T-helper 22 cell (primary cell): ENCODE measurements at places on chromosomes 6 and 20.

DNA sequence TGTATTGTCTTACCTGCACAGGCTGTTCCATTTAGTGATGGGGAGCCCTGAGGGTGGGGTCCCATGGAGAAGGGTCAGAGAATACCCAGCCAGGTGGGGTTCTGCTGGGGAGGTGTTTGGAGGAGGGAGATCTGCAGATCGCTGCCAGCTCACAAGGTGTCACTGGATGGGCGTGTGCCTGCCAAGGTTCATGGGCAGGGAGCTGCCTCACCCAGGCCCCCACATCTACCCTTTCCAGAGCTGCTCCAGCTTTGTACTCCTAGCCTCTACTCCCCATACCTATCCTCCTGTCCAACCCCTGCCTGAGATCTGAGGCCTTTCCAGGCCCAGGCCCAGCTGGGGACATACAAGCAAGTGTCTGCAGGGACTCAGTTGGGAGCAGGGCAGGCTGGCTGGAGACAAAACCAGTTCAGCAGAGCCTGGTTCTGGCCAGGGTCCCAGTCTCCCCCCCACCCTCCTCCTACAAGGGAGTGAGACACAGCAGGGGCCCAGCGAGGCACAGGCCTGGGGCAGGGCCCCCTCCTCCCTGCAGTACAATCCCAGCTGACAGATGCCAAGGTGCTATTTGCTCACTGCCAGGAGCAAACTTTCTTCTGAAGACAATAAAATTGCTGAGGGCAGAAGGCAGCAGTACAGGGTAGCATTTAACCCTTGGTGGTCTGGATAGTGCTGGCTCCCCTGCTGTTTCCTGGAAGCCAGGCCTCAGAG lies 19.7 kb downstream of the SPDEF start:
- DNase-seq = no peak

GRCh38 chr6:149373511-149373910 lies 26.6 kb upstream of the SUMO4 start:
- DNase-seq = no peak

DNA sequence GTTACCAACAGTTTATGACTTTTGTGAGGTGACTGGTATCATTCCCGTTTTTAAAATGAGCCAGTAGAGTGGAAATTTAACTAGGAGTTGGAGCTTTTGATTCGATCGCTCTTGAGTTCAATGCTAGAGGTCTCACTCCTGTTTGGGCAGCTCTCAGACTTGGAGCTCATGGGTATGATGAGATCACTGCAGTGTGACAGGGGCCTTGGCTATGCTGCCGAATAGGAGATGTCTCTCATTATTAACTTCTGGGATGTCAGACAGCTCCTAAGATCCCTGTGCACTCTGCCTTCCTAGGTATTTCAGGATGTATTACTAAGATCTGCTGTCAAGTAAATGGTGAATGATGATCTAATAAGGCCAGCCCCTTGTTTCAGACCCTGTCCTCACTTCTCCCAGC lies 20.4 kb downstream of the AKAP12 start:
- DNase-seq = no peak

GRCh38 chr6:13573669-13574110 lies 711 bp upstream of the SIRT5 start:
- DNase-seq = no peak

- no peak for DNase-seq
These were observed 360.6 kb upstream of the RUNX2 start for GRCh38 chr6:44967481-44967880.

GRCh38 chr20:46302106-46302505 lies 6.2 kb downstream of the CDH22 start:
- no peak for DNase-seq

DNA sequence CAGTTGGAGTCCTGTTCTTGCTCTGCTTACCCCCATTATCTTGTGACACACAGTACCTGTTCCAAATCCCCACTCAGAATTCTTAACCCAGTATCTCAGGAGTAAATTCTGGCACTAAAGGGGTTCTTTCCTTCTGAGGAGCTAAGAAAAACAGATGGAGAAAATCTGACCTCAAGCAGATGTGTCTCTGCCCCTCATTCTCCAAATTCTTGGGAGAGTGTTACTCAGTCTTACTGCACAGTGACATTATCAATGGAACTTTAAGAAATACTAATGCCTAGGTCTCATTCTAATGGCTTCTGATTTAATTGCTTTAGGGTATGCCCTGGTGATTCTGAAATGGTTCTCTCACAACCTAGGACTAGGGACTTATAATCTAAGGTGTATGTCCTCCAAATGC lies 40.6 kb upstream of the PTPRK start:
- DNase-seq = no peak

- no peak for DNase-seq
These were observed 57.9 kb upstream of the EMILIN3 start for GRCh38 chr20:41424546-41424945.

- DNase-seq = no peak
These were observed 80.3 kb downstream of the UNC5CL start for GRCh38 chr6:40958738-40959137.

GRCh38 chr6:161163466-161164181 lies 110.2 kb downstream of the AGPAT4 start:
- DNase-seq = no peak

GRCh38 chr20:18164356-18164755 lies 26.7 kb downstream of the KAT14 start:
- DNase-seq = no peak

GRCh38 chr20:56653211-56653610 lies 24.1 kb downstream of the TFAP2C start:
- no peak for DNase-seq

GRCh38 chr20:59350330-59351156 lies 50.1 kb downstream of the EDN3 start:
- DNase-seq = no peak

GRCh38 chr6:109318328-109318876 lies 63.9 kb downstream of the CD164 start:
- DNase-seq = no peak

GRCh38 chr6:43267619-43268354 lies 24.5 kb downstream of the TTBK1 start:
- DNase-seq = no peak

- no peak for DNase-seq
These were observed 49.2 kb downstream of the MYH7B start for GRCh38 chr20:35004749-35005462.

DNA sequence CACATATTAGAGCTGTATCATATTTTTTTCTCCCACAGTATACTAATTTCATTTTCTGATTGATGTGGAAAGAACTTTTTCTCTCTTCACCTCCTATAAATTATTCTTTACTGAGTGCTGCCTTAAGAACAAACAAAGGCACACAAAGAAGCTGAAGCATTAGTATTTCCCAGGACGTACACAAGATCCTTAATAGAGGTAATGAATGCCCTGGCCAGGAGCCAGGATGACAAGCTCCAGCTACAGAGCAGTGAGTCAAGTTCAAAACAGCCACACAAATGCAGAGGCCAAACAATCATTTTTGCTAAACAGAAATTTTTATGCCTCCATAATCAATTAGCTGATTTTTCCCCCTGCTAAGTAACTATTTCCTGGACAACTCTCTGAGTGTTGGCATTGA lies 639.6 kb downstream of the EPHA7 start:
- DNase-seq = no peak

GRCh38 chr6:127587875-127588274 lies 10.9 kb downstream of the C6orf58 start:
- DNase-seq = no peak

DNA sequence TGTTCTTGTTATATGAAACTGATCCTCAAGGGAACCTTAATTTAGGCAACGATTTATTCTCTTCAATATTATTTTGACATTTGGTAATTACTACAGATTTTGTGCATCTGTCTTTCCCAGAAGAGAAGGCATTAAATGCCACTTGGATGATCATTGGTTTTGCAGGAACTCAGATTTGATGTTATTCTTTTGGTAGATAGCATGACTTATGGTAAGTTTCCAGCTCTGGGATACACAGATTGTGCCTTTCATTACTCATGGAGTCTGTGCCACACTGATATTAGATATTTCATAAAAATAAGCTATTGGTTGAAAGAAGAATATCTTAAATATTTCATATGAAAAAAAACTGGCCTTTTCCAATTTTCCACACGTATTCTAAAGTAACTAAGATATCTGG lies 120.1 kb downstream of the AIG1 start:
- DNase-seq = no peak

DNA sequence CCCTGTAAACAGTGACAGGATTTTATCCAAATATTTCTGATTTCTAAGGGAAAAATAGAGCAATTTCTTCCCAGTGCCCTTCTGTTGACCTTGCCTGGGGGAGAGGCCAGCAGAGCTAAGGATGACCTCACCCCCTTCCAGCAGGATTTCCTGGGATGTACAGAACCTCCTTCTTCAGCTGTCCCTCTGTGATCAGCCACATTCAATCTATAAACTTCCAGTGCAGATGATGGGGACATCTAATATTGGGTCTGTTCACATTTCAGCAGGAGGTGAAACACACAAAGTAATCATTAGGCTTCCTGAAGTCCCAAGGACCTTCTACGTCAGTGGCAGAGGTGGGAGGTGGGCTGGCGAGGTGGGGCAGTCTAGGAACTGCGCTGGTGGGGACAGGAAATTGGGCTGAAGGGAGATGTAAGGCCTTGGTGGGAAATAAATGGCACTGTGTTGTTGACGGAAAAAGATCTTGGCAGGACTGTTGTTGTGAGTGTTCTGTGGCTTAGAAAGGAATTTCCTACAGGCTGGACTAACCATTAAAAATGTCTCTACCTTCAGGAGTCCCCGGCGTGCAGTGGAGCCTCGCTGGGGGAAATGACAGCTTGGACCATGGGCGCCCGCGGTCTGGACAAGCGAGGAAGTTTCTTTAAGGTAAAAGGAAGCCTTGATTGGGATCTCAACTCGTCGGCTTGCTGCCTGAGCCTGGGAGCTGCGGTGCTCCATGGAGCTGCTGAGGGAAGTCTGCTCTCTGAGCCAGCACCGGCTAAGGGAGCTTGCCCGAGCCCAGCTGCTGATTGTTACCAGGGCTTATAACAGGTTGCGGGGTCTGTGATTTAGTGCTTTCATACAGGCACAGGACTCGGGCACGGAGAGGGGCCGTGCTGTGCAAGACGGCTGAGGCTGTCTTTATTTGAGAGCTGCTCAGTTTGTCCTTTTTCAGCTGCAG lies 127.9 kb upstream of the NAA20 start:
- DNase-seq = no peak

DNA sequence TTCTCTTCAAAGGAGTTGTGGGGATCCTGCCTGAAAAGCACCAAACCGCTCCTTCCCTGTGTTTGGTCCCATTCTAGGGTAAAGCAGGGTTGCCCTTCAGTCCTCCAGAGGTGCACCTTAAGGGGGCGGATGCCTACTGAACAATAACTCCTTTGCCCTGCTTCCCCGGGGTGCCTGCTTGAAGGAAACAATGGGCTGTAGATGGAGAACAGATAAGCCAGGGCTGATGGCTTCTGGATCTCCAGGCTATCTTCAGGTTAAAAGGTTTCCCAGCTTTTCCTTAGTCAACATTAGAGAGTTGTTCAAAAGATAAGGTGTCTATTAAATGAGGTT lies 5.4 kb upstream of the PRDM1 start:
- no peak for DNase-seq

DNA sequence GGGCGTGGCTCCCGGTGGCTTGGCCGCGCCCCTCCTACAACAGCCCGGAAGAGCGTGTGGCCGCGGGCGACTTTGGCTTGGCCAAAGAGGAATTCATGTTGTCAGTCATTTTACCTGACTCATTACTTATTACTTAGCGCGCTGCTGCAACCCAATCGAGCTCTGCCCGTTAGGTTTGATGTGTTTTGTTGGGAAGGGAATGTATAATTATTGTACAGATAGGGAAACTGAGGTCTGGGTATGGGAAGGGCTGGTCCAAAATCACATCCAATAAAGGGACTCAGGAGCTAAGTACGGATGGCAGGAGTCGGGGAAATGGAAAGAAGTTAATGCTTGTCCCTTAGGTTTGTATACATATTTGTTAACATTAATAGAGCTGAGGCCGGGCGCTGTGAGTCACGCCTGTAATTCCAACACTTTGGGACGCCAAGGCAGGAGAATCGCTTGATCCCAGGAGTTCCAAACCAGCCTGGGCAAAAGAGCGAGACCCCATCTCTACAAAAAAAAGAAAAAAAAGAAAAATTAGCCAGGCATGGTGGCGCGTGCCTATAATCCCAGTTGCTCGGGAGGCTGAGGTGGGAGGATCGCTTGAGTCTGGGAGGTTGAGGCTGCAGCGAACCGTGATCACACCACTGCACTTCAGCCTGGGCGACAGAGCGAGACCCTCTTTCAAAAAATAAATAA lies 639 bp upstream of the ZNF335 start:
- DNase-seq = no peak

- DNase-seq = no peak
These were observed 3.2 kb downstream of the OSBPL2 start for GRCh38 chr20:62241506-62241905.

GRCh38 chr20:33568868-33569801 lies 79.2 kb downstream of the CBFA2T2 start:
- no peak for DNase-seq

DNA sequence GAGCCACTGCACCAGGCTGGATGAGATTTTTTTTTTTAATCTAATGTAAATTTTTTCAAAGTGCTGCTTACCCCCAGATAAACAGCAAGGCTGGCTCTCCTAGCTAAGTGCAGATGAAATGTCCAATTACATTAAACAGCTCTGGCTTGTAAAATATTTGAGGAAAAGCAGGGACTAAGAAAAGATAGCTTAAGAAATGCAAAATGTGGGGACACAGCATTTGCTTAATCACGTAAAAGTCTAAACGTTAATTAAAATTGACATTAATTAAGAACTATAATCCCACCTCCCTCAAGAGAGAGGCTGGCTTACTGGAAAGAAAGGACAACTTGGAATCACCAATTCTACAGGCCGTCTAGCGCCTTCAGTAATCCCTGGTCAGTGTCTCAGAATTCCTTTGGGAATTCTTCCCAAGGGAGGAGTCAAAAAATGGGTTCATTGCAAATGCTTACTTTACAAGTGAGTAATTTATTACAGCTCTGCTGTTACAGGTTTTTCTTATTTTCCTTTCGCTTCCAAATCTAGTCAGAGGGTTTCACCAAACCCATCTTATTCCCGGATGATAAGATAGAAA lies 13.6 kb upstream of the MARCKS start:
- no peak for DNase-seq

- DNase-seq = no peak
These were observed 107.9 kb upstream of the NXT1 start for GRCh38 chr20:23242556-23243180.

GRCh38 chr20:16209951-16210361 lies 363.3 kb downstream of the KIF16B start:
- DNase-seq = no peak

GRCh38 chr20:2753461-2754040 lies 46.9 kb downstream of the CPXM1 start:
- no peak for DNase-seq

DNA sequence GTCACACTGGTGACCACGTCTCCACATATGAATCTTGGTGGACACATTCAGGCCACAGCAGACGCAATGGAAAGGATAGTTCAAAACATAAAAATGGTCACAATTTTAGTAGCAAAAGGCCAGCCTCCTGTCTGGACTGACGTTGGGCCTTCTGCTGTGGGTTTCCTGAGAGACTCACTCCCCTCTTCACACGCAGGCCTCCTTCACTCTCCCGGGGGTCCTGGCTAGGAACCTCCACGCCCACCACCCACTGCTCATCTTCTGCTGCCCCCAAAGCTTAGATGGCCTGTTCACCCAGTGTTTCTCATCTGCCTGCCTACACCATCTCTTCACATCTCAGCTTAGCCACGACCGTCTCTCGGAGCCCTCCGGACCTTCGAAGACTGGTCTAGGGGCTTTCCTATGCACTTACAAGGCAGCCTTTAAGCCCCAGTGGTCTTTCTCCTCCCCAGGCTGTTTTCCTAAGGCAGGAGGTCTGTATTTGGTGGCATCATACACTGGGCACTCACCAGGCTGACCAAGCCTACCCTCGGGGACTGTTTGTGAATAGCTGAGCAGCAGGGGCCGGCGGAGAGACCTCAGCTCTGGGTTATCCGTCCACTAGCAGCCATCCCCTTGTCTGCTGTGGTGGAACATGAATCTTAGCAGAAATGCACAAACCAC lies 46.6 kb upstream of the AFDN start:
- no peak for DNase-seq
